Left lung (tissue), 14 donors: ENCODE measurements at places on chromosomes 2 and 18. TPM values are rescaled to one million over a fixed set of nuclear protein-coding genes. Genes with fewer than 3 reads are reported as not detected.

The GALNT3 gene
- total RNA-seq, result 36.3 TPM

The SAG gene
- total RNA-seq, result not detected

The SPDYA gene
- 0.55 TPM for total RNA-seq

- H3K27ac ChIP-seq, result no peak overlapping the region
- H3K4me1 ChIP-seq, result no peaks in the 10 kb centered on the region
- no peaks in the 10 kb centered on the region for H3K27me3 ChIP-seq
- H3K4me3 ChIP-seq, result no peak overlapping the region
- no peak for DNase-seq
Measured at GRCh38 chr2:128215897-128216642, 102.6 kb downstream of the HS6ST1 start.
